CD4-positive, alpha-beta T cell treated with Interleukin-4 for 1 hour (primary cell): ENCODE measurements at places on chromosomes 16 and 17.
A peak's percentile ranks its signal among the peaks of the same experiment; 100 is the strongest.

- no peak for DNase-seq
Observed at GRCh38 chr16:12679660-12680272, 123.9 kb downstream of the CPPED1 start.

GRCh38 chr17:80474961-80475909 lies 1.2 kb downstream of the NPTX1 start:
- no peak for DNase-seq

DNA sequence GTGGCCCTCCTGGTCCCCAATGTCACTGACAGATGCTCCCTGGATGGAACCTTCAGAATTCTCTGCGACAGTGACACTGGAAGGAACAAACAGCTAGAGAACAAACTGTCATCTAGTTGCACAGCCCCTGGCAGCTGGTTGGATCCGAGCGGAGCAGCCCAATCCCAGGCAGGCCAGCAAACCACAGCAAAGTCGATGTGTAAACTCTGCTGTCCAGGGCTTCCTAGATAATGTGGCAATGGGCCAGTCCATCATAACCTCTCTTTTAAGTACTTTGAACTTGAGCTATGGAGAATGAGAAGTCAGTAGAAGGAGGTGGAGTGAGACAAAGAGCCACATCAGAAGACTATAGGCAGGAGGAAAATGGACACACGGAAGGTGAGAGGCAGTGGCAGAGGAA lies 323.0 kb downstream of the CBLN1 start:
- no peak for DNase-seq

GRCh38 chr16:47920709-47921108 lies 235.1 kb downstream of the ABCC12 start:
- no peak for DNase-seq

- no peak for DNase-seq
Observed at GRCh38 chr16:78641433-78641832, 542.0 kb downstream of the WWOX start.

- peak; percentile 2 for DNase-seq
Observed at GRCh38 chr16:80852261-80852872, 48.0 kb upstream of the CDYL2 start.
